Activated T-cell treated with anti-CD3 and anti-CD28 coated beads, Interleukin-2, amount 50 U/mL, for 24 hours (primary cell): ENCODE measurements at places on chromosomes 6 and 20.
A peak's percentile ranks its signal among the peaks of the same experiment; 100 is the strongest.

GRCh38 chr20:23995905-23996666, 7.5 kb upstream of the GGTLC1 start:
- peak; percentile 68 for DNase-seq

GRCh38 chr6:138692978-138693909, 80.3 kb upstream of the CCDC28A start:
- DNase-seq: peak; percentile 64

DNA sequence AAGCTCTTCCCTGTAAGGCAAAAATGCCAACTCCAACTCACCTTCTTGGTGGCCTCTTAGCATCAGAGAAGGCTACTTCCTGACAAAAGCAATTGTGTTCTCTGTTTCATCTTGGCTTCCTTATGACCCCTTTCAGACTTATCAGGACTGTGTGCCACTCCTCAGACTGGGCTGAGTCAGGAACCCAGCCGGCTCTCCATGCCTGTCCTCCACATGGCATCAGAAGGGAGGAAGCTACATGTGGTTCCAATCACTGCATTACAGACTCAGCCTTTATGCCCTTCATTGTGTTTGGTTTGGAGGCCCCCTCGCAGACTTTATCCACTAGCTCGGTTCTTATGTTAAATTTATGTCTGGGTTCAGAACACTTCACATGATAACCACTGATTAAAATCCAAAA, 142.5 kb downstream of the SLC24A3 start:
- no peak for DNase-seq

DNA sequence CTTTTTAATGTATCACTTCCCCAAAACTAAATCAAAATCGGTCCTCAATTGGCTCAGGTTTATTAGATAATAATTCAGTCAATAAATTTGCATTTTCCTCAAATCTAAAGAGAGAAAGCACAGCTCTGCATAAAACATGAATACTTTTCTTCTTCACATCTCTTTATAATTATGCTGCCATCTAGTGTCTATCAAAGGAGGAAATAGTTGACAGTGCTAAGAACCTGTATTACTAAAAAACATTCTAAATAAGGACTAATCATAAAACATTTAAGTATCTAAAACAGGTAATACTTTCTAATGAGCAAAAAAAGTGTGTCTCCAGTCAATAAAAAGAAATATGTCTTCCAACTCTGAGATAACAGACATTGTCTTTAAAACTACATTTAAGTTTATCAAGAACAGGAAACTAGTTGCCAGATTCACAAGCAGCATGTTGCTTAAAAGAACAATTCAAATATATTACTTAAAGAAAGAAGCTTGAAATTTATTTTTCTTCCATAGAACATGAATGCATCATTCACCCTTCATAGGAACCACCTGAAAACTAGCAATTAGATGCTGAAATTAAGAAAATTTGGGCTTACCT, 56.5 kb upstream of the DST start:
- no peak for DNase-seq

DNA sequence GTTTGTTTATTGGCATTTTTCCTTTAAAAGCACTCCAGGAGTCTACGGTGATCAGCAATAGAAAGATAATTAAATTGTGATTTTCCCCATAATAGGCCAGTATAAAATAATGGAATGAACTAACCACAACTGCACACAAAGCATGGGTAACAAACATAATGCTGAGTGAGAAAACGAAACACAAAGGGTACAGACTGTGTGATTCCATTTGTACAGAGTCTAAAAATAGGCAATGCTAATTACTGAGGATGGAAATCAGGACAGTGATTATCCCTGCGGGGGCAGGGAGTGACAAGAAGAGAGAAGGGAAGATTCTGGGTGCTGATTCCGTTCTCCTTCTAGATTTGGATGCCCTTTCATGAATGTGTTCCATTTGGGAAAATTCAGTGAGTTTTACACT, 478.1 kb downstream of the PREX1 start:
- no peak for DNase-seq

DNA sequence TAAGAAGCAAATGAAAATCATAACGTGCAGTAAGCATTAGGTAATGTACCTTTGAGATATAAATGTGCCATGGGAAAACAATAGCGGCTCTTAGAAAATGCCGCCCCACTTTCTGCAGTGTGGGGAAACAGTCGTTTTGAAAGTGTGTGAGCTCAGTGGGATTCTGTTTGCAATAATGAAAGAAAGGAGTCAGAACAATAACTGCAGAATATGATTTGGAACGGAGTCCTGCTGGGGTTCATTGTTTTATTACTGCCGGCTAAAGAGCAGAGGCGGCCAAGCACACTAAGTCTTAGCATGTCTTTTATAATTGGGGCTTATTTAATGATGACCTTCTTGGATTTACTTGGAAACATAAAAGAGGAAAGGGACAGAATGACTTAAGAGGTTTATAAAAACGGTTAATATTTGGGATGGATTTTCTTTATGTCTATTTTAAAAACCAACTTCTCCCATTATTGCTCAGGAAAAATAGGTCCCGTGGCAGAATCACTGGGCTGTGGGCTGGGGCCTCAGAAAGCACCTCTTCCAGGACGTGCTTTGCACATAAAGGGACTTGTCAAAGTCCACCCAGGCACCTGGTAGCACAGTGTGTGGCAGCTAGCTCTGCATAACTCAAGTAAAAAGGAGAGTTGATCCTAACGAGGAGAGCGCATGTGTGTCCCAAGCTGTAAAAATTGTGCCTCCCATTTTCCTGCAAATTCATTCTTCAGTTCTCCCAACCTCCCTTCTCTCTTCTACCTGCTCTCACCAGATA, 44.0 kb upstream of the SLC22A16 start:
- DNase-seq: no peak

- DNase-seq: no peak
Observed at GRCh38 chr6:9086331-9086730, 651.0 kb upstream of the SLC35B3 start.

GRCh38 chr6:39054577-39055142, 6.1 kb downstream of the GLP1R start:
- no peak for DNase-seq

DNA sequence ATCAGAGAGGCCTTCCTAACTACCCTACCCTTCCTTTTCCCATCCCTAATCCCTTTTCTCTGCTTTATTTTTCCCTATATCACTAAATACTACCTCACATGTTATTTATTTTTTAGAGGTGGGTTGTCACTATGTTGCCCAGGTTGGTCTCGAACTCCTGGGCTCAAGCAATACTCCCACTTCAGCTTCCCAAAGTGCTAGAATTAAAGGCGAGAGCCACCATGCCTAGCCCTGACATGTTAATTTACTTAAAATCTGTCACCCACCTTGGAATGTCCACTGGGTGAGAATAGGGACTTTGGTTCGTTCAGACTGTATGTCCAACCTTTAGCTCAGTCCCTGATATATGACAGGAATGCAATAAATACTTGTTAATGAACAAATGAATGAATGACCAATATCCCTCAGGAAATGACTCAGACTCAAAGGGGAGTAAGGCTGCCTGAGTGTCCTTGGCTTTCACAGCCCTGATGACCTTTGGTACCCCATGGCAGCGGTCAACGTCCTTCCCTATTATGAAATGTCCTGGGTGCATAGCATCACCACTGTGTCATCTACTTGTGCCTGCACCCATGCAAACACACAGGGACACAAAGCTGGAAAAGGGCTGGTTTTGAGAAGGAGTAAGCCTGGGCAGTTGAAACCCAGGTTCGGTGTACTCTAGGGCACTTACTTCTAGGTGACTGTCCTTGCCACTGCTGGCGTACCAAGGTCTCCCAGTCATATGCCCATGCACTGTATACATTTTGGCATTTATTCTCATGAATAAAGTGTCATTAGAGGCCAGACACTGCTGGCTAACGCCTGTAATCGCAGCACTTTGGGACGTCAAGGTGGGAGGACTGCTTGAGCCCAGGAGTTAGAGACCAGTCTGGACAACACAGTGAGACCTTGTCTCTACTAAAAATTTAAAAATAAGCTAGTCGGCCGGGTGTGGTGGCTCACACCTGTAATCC, 26.5 kb downstream of the BCL2L1 start:
- DNase-seq: no peak

- no peak for DNase-seq
Observed at GRCh38 chr6:7879980-7880717, 30.4 kb downstream of the TXNDC5 start.

DNA sequence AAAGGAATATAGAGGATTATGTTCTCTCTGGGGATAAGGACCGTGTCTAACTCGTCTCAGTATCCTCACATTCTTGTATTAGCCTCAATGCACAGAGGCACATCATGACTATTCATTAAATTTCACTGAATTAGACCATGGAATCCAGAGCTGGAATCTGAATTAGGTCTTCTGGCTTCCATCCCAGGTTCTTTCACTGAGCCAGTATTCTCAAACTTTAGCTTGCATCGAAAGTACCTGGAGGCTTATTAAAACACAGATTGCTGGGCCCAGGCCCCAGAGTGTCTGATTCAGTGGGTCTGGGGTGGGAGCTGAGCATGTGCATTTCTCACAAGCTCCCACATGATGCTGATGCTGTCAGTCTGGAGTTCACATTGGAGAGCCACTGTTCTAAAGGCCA, 142.0 kb downstream of the UST start:
- no peak for DNase-seq
